Trophoblast cell (in vitro differentiated cells and primary cell): ENCODE measurements at places on chromosomes 4 and X.

DNA sequence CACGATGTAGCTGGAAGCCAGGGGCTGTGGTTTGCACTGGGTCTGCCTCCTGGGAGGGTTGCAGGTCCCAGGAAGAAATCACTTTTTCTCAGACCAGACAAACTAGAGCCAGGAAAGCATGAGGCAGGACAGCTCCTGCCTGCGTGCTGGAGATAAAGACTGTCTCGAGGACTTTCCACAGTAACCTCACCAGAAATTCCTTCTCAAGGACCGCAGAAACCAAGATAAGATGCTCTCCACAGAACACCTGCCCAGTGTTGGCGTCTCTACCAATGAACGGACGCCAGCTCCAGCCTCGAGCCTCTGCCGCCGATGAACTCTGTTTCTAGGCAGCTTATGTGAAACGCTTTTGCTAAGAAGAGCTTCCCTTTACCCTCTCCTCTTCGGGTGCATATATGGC is 76.9 kb upstream of the AFAP1 start:
- no peaks in the 10 kb centered on the region for H3K36me3 ChIP-seq
- H3K4me3 ChIP-seq, result no peak overlapping the region
- DNase-seq, result no peak
- H3K4me1 ChIP-seq, result no peaks in the 10 kb centered on the region
- peaks cover 2% of the 10 kb centered on the region for H3K27me3 ChIP-seq

DNA sequence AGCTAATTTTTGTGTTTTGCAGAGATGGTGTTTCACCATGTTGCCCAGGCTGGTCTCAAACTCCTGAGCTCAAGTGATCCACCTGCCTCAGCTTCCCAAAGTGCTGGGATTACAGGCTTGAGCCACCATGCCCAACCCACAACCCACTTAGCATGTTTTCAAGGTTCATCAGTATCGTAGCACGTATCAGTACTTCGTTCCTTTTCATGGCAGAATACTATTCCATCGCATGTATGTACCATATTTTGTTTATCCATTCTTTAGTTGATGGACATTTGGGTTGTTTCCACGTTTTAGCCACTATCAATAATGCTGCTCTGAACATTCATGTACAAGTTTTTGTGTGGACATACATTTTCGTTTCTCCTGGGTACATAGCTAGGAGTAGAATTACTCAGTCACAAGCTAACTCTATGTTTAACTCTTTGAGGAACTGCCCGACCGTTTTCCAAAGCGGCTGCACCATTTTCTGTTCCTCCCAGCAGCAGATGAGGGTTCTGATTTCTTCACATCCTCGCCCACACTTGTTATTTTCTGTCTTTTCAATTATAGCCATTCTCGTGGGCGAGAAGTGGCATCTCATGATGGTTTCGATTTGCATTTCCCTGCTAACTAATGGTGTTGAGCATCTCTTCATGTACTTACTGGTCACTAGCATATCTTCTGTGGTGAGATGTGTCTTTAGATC is 32.5 kb downstream of the MAN2B2 start:
- no peak for DNase-seq
- H3K4me1 ChIP-seq, result no peaks in the 10 kb centered on the region
- H3K36me3 ChIP-seq, result peaks cover 29% of the 10 kb centered on the region
- no peaks in the 10 kb centered on the region for H3K27me3 ChIP-seq
- no peak overlapping the region for H3K4me3 ChIP-seq

DNA sequence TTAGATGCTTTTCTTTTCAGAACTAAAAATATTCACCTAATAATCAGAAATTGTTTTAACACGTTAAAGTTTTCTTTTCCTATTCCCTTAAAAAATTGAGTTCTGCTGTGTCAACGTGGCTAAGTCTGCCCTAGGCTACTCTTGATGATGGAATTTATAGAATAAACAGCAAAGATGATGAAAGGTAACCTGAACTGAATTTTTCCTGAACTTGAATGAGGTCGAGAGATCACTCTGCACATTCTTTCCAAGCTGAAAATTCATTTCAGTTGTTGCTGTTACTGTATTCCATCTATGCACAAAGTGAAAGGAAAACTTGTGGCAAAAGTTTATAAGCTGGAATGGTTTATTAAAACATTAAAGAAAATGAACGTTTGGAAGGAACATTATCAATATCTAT is 245.9 kb upstream of the GIMD1 start:
- no peaks in the 10 kb centered on the region for H3K4me1 ChIP-seq
- no peak for DNase-seq
- no peaks in the 10 kb centered on the region for H3K36me3 ChIP-seq

- no peak overlapping the region for H3K27ac ChIP-seq
- peaks cover 39% of the 10 kb centered on the region for H3K36me3 ChIP-seq
- DNase-seq, result no peak
- no peak overlapping the region for H3K4me3 ChIP-seq
- H3K27me3 ChIP-seq, result no peaks in the 10 kb centered on the region
- no peaks in the 10 kb centered on the region for H3K4me1 ChIP-seq
These were observed 77.2 kb downstream of the CRMP1 start for GRCh38 chr4:5815641-5816040.

DNA sequence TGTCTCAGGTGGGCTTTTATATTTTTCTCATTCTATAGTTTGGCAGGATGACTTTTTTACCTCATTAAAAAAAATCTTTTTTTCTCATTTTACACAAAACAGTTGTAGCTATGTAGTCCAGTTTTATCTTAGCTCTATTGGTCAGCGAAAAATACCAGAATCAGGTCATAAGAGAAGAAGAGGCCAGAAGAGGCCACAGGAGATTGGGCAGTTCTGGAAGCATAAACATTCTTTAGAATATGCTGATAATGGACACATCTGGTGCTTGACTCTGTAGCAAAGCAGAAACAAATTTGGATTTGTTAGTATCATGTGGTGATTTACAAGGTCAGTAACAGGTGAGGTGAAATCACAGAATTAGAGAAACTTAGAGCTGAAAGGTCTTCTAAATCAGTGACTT is 66.6 kb upstream of the ARHGAP24 start:
- H3K27me3 ChIP-seq, result no peaks in the 10 kb centered on the region
- H3K4me3 ChIP-seq, result no peak overlapping the region
- no peaks in the 10 kb centered on the region for H3K4me1 ChIP-seq
- H3K27ac ChIP-seq, result no peak overlapping the region

DNA sequence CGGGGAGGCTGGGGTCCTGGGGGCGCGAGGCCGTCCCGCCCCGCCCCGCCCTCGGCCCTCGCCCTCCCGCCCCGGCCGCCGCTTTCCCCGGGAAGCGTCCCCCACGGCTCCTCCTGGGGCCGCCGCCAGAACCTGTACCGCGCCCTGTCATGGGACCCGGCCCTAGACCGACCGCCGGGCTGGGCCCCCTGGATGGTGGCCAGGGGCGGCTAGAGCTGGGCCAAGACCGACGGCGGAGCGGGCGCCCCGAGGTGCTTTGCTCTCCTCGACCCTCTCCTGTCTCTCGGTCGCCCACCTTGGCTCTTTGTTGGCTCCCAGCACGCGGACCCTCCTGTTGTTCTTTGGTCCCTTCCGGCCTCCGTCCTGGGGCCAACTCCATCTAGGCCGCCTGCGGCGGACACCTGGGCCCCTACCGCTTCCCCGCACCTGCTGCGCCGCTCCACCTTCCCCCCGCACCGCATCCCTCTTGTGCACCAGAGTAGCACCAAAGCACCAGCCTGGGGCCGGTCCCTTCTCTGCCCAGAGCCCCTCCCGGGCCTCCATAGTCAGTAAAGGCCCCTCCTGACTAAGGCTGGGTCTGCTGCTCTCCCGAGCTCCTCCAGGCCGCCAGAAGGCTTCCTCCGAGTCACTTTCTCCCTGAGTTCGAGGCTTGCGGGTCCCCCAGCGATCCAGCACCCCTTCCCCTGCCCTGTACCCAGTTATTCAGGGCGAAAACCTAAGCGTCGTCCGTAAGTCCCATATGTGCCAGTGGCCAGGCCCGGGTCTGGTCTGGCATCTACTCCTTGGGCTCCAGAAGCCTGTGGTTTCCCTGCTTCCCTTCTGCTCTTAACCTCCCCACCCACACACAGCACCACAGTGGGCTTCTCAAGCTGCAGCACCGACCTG is 587 bp downstream of the TACC3 start:
- no peak for DNase-seq
- peaks cover 14% of the 10 kb centered on the region for H3K4me1 ChIP-seq
- no peaks in the 10 kb centered on the region for H3K27me3 ChIP-seq
- H3K4me3 ChIP-seq, result peak overlapping the region; percentile 86

- peaks cover 29% of the 10 kb centered on the region for H3K36me3 ChIP-seq
- H3K27me3 ChIP-seq, result no peaks in the 10 kb centered on the region
- H3K4me3 ChIP-seq, result no peak overlapping the region
- H3K4me1 ChIP-seq, result no peaks in the 10 kb centered on the region
- H3K27ac ChIP-seq, result no peak overlapping the region
These were observed 1.8 kb downstream of the MED28 start for GRCh38 chr4:17616283-17616682.

GRCh38 chr4:37389967-37390580 is 145.5 kb downstream of the NWD2 start:
- H3K36me3 ChIP-seq, result no peaks in the 10 kb centered on the region
- H3K4me3 ChIP-seq, result no peak overlapping the region
- H3K27ac ChIP-seq, result no peak overlapping the region
- DNase-seq, result peak; percentile 90
